Left lung (tissue), 14 donors: ENCODE measurements at places on chromosomes 11 and 22. TPM values are rescaled to one million over a fixed set of nuclear protein-coding genes. Genes with fewer than 3 reads are reported as not detected.
A peak's percentile ranks its signal among the peaks of the same experiment; 100 is the strongest.

The GGTLC2 gene
- polyA plus RNA-seq, result 0.46 TPM

The LARGE1 gene
- 28.7 TPM for polyA plus RNA-seq

The PRR5L gene
- polyA plus RNA-seq, result 15.1 TPM

The TSGA10IP gene
- polyA plus RNA-seq, result 0.83 TPM

The PGGHG gene
- polyA plus RNA-seq, result 14.2 TPM

The SERPIND1 gene
- polyA plus RNA-seq, result not detected

The FOLR2 gene
- 14.5 TPM for polyA plus RNA-seq

The OR2AG1 gene
- 0.03 TPM for polyA plus RNA-seq

The MICAL3 gene
- 59.8 TPM for polyA plus RNA-seq

The CSF2RB gene
- 3.5 TPM for polyA plus RNA-seq

The HTR3B gene
- 0.11 TPM for polyA plus RNA-seq

DNA sequence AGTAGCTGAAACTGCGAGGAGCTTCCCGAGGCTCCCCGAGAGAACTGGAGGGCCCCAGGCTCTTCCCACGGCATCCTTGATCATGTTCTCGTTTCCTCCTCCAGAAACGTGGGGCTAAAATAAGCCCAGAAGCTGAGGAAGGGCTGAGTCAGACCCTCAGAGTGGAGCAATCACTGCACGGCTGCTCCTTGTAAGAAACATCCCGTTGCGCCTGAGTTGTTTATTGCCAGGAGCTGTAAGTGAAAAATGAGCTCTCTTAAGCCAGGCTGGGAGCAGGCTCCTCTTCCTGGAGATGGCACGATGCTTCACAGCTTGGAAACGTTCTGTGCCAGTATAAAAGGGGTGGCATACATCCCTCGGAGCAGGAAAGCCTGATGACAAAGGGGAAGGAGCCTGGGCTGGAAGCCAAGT is 47.3 kb upstream of the SYN3 start:
- no peak for DNase-seq

GRCh38 chr11:97965849-97966646 is 1054.7 kb upstream of the CNTN5 start:
- no peak for DNase-seq

DNA sequence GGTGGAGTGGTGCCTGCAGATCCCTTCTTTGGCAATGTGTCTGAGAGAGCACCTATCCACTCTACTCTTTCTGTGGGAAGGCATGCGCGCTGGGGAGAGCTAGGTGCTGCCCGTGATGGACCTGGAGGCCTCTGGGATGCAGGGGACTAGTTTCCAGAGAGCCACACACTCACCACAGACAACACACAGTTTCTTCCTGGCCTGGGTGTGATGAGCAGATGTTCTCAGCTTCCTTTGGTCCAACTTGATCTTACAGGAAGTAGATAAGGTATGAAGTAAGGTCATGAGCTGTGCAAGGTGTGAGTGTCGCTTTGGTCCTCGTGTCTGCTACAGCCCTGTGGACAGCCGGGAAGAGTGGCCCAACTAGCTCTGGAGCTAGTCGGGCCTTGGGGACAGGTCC is 27.3 kb upstream of the SUSD2 start:
- DNase-seq, result no peak

DNA sequence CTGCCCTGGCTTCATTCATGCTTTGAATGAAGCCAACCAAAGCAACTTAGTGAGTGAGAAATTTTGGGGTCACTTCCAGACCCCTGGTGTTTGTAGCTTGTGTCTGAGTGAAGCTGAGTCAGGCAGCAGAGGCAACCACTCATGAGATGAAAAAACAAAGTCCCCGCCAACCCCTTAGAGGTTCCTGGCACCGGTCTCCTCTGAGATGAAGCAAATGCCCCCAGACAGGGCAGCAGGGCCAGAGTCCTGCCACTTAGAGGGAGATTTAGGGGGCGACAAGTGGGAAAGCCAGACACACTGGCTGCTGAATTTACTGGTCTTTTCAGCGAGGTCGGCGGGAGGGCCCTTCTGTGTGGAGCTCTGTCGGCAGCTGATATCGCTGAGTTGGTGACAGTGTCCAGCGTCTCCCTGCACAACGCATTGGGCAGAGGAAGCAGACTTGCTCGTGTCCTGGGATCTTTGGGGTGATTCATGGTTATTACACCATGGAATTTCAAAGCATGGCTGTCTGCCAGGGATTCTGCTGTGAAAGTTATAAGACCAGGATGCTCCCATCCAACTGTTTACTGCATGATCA is 482.6 kb downstream of the MIAT start:
- DNase-seq, result no peak

DNA sequence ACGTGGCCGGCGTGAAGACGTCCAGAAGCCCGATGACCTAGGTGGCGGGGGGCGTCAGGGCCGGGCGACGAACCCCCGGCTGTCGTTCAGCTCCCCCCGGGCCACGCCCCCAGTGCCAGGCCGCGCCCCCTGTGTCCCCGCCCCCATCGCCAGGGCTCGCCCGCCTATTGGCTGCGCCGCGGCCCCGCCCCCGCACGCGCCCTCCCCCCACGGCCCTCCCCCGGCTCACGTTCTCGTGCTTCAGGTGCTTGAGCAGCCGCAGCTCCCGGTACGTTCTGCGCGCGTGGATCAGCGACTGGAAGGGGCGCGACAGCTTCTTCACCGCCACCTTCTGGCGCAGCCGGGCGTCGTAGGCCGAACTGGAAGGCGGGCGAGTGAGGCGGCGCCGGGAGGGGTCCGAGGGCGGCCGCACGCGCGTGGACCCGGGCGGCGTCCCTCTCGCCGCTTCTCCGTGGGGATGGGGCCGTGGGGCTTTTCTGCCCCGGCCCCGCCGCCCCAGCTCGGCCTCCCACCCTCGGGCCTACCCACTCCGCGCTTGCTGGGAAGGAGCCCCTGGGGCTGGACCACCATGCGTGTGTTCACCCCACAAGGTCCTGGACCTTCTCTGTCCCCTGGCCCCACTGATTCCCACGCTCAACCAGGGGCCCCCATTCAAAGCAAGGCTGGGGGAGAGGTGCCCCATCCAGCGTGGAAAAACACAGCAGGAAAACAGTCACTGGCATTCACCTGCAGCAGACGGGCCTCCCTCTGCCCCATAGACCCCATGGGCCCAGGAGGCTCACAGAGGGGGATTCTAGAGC is 2.4 kb downstream of the MAPK11 start:
- no peak for DNase-seq

- DNase-seq, result no peak
These were observed 57.8 kb downstream of the SBF1 start for GRCh38 chr22:50416996-50417395.

- no peak for DNase-seq
These were observed 10.5 kb downstream of the COMMD9 start for GRCh38 chr11:36278531-36279282.

- DNase-seq, result no peak
These were observed 28.0 kb downstream of the OR5B17 start for GRCh38 chr11:58330861-58331260.

GRCh38 chr11:128727796-128728431 is 34.0 kb downstream of the FLI1 start:
- no peak for DNase-seq

DNA sequence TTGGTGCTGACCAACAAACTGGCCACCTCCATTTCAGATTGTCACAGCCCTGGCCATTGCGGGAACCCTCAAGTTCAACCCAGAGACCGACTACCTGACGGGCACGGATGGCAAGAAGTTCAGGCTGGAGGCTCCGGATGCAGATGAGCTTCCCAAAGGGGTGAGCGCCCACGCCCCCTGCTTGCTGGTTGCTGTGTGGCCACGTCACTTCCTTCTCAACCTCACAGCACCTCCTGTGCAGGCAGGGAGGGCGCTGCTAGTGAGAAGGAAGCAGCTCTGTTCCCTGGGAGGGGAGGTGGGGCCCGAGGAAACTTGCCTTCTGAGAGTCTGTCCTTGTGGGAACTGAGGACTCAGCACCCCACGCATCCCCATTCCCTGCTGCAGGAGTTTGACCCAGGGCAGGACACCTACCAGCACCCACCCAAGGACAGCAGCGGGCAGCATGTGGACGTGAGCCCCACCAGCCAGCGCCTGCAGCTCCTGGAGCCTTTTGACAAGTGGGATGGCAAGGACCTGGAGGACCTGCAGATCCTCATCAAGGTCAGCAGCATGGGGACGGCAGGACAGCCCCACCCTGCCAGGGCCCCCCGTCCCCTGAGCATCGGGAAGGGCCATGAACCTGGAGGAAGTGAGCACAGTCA is 19.3 kb downstream of the POLR3H start:
- DNase-seq, result no peak

GRCh38 chr11:14567064-14567651 is 47.0 kb upstream of the PSMA1 start:
- DNase-seq, result no peak

- DNase-seq, result no peak
These were observed 12.1 kb downstream of the CPSF7 start for GRCh38 chr11:61417670-61418069.

- no peak for DNase-seq
These were observed 36.8 kb downstream of the CERK start for GRCh38 chr22:46701262-46701661.

DNA sequence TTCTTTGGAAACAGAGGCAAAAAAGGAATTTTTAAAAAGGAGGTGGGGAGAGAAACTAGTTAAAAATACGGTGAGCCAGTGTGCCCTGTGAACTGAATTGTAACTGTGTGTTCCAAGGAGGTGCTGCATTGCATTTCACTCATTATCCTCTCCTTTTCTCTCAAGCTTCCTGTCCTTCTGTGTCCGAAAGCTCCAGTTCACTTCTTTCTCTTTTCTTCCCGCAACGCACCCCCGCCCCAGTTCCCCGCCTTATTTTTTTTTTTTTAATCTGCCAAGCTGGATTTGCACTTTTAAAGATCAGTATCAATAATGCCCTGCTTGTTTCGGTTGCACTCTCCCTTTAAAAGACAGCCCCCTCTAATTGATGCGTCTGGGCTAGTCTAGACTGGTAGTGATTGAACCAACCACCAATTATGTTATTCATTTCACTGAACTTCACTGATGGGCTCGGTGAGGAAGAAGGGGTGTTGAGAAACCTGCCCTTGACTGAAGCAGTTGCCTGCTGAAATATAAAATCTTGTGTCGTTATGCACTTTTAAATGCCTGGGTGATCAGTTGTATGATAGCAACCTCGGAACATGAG is 18.5 kb downstream of the BLID start:
- no peak for DNase-seq

DNA sequence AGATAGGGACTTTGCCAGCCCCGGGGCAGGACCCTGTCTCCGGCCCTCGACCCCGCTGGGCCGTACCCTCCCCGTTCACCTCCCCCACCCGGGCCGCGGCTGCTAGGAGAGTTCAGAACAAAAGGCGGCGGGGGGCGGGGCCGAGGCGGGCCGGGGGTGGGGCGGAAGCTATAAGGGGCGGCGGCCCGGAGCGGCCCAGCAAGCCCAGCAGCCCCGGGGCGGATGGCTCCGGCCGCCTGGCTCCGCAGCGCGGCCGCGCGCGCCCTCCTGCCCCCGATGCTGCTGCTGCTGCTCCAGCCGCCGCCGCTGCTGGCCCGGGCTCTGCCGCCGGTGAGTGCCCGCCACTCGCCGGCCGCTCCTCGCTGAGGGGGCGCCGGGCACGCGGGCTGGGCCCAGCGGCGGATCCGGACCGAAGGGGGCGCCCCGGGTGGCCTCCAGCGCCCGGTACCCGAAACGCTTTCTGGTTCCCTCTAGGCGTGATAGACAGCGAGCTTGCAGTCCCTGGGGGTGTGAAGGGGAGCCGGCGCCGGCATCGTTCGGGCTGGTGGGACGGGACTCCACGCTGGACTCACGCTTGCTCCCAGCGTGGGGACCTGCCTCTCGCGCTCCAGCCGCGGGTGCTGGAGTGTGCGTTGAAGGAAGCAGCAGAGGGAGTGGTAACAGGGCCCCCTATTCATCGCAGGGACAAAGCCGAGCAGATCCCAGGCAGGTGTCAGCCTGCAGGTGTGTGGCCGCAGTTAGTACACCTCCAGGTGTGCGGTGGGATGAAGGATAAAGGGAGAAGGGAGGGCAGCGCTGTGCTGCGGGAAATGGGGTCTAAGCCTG is at the start of gene MMP11:
Gene MMP11 (plus strand): TSS at position 201 of the 825 bp plus-strand sequence. CDS start 22 bp downstream, at position 223.
- DNase-seq, result peak; percentile 87

- DNase-seq, result no peak
These were observed 46.5 kb downstream of the NFAM1 start for GRCh38 chr22:42385696-42386095.

- DNase-seq, result no peak
These were observed 8.5 kb downstream of the HMBS start for GRCh38 chr11:119092880-119093842.

- DNase-seq, result no peak
These were observed 5.1 kb upstream of the BAIAP2L2 start for GRCh38 chr22:38115423-38116205.

- DNase-seq, result no peak
These were observed 121.1 kb downstream of the PAX6 start for GRCh38 chr11:31690041-31690440.

- no peak for DNase-seq
These were observed 274.0 kb downstream of the SOX6 start for GRCh38 chr11:16082095-16083055.
